Left forelimb (tissue), 1 donor: ENCODE measurements at places on chromosomes 11 and 22.

GRCh38 chr11:107999759-108000455, 8.8 kb upstream of the CUL5 start:
- DNase-seq = no peak

DNA sequence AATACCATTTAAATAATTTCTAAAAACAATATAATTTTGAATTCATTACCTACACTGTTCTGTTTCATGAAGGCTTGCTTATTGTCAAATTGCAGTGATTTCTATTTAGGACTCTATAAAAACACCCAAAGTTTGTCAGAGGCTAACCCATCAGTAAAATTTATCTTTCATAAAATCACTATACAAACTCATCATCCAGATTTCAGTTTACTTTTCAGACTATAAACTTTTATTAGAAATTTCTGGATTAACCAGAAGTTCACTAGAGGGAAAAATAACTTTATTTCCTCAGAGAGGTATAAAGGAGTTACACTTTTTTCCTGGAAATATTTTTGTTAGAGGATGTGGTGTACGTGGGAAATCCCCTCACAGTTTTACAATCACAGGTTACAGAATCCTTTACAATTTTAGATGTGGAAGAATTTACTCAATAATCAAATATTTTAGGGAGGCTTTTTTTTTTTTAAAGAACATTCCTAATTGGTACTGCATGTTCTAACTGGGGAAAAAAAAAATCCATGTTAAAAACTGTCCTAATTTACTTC, 176.7 kb downstream of the SWAP70 start:
- DNase-seq = no peak

DNA sequence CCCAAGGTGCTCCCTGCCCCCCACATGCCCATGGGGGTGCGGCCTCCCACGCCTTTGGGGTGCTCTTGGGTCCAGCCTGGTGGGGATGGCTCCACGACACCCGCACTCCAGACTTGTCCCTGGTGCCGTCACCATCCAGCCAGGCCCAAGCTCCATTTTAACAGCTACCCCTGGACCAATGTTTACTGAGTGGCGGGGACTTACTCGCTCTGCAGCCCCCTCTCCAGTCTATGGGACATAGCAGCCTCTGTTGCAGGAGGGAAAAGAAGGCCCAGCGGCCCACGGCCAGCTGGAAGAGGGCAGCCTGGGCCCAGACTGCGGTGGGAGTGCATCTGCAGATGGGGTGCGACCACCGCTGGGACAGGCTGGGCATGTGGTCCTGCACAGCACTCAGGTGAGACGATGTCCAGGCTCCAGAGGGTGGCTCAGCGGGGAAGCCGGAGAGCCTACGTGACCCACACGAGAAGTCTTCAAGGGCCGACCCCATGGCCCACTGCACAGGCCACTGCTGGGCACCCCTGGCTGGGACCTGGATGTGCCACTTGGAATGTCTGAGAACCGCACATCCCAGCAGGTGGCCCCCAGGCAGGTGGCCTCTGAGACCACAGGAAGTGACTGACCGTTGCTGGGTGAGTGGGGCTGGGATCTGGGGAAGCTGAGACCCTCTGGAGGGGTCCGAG, 18.1 kb downstream of the IL17REL start:
- DNase-seq = peak; percentile 65

GRCh38 chr11:121931748-121932352, 184.2 kb downstream of the BLID start:
- no peak for DNase-seq

- DNase-seq = no peak
Observed at GRCh38 chr22:46619240-46619829, 851 bp upstream of the GRAMD4 start.

DNA sequence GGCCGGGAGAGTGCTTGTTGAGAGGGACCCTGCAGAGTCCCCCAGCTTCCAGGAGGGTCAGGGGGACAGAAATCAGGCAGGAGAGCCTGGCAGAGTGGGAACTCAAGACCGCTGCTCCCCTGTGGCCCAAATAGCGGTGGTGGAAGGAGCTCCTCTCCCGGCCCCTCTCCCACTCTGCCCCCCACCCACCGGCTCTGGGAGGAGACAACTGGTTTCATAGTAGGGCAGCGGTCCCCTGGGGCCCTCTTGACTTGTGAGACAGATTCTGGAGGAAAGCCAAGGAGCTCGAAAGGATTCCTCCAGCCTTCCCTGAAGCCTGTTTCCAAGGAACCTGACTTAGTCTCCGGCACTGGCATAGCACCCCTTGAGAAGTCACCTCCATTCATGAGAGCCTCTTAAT, 10.1 kb downstream of the PKNOX2 start:
- DNase-seq = no peak

- DNase-seq = peak; percentile 50
Observed at GRCh38 chr22:49046546-49047361, 780.9 kb downstream of the BRD1 start.

- DNase-seq = no peak
Observed at GRCh38 chr11:44029977-44030911, 17.5 kb upstream of the ACCSL start.

DNA sequence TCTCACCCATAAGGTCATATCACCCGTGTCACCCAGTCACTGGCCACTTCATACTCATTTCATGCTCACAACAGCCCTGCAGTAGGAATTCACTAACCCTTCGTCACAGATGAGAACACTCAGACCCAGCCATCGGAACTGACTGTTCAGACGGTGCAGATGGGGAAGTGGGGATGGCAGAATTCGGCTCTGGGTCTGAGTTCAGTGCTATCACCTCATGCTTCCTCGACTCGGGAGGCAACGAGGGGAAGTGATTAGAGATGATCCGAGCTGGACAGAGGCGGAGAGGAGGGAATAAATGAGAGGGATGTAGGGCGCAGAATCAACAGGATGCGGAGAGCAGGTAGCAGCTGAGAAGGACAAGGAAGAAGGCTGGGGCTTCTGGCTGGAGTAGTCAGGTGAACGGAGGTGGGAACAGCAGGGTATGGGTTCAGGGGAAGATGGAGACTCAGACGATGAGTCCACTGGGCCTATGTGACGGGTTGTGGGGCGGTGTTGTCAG, 4.7 kb downstream of the B3GNT6 start:
- no peak for DNase-seq

- DNase-seq = peak; percentile 26
Observed at GRCh38 chr11:44267750-44268613, 42.0 kb downstream of the ALX4 start.

GRCh38 chr11:124746621-124747243, 5.3 kb downstream of the VSIG2 start:
- DNase-seq = no peak

DNA sequence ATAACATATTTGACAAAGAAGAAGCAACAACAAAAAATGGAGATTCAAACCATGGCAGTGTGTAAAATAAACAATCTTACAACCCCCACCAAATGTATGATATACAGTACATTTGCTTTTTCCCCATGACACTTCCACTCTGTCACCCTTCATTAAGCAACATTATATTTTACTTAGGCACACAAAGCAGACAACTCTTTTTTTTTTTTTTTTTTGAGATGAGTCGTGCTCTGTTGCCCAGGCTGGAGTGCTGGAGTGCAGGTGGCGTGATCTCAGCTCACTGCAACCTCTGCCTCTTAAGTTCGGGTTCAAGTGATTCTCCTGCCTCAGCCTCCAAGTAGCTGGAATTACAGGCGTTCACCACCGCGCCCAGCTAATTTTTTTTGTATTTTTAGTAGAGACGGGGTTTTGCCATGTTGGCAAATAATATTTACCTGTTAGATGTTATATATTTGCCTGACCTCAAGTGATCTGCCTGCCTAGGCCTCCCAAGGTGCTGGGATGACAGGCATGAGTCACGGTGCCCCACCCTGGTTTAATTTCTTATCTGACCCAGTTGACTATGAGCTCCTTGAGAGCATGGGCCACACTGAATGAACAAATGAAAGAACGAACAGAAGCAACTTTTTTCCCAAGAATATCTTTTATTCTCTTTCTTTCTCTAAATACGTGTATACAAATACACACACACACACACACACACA, 5.5 kb upstream of the PCF11 start:
- no peak for DNase-seq
